Fibroblast of pulmonary artery (primary cell): ENCODE measurements at places on chromosomes 3 and 15.

DNA sequence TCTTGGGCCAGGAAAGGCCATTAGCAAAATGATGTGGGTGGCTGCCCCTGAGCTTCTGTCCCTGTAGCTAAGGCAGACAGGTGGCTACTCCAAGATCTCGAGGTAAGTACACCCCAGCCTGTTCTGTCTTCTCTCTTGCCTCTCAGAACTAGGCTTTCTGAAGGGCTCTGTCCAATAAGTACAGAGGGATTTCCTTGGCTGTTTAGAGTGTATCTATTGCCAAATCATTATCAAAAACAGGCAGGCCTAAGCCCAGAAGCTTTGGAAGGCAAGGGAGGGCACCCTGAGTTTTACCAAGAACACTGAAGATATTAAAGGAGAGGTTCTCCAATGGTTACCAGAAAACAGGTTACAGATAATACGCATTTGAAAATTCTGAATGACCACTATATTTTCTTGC, 156.6 kb downstream of the MYRIP start:
- DNase-seq: no peak

GRCh38 chr3:197521277-197522182, 34.2 kb downstream of the BDH1 start:
- no peak for DNase-seq

DNA sequence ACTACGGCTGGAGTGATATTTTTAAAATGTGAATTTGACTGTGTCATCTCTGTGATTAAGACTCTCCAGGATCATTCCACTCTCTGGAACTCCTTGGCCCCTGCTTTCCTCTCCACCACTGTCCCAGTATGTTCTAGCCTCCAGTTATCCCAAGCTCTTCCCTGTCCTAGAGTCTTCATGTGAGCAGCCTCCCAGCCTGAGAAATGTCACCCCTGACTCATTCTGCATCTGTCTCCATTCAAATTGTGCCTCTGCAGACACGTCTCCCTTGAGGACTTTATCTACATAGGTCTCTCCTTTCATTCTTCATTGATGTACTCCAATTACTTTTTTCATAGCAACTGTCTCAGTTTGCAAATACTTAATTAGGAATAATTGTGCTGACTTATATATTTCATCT, 317.7 kb upstream of the ADAMTS9 start:
- no peak for DNase-seq

DNA sequence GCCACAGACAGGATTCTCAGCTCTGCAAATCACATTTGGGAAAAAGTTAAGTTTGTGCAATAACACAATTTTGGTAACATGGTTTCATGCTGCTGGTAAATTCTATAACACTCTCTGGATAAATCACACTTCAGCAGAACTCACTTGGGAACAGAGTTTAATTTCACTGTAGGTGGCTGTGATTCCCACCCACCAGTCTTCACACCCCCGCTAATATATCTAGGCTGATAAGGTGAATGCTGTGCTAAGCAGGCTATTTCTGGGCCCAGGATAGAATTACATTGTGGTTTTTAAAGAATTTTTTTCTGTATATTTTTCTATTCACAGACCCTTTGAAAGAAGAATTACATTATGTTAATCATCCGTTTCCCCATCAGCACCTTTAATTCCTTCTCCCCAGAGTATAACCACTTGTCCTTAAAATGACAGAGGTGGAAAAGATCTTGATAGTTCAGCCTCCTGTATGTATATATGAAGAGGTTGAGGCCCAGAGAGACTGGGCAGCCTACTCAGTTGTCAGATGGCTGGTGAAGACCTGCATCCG, 22.9 kb downstream of the MAP2K1 start:
- DNase-seq: no peak

GRCh38 chr15:83115410-83115809, 8.0 kb downstream of the TM6SF1 start:
- DNase-seq: no peak

DNA sequence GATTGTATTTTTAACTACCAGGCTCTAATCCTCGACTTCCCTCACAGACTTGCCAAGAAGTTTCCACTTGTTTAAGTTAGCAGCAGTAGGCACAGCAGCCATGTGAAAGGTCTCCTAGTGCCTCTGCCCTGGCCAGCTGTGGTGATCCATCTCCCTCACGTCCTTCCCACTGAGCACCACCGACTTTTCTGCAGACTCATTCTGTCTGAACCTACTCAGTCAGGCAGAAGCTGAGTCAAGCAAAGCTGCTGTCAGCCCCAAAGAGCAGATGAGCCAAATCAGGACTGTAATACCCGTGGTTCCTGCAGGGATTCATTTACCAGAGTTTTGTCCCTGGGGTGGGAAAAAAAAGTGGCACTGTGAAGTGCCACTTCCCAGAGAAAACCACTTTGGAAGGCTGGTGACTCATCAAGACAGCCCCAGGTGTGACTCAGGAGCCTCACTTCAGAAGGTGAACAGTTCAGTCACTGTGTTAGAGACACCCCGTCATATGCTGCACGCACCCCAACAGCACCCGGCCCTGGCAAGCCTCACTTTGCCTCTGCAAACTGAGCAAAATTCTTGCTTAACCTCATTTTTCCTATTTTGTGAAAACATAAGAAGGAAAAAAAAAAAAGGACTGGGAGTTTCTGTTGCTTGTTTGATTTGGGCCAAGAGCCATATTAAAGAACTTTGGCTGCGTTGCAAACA, 76.0 kb downstream of the WWTR1 start:
- DNase-seq: peak; percentile 75

- no peak for DNase-seq
These were observed 22.5 kb downstream of the PLCL2 start for GRCh38 chr3:16907243-16907642.

DNA sequence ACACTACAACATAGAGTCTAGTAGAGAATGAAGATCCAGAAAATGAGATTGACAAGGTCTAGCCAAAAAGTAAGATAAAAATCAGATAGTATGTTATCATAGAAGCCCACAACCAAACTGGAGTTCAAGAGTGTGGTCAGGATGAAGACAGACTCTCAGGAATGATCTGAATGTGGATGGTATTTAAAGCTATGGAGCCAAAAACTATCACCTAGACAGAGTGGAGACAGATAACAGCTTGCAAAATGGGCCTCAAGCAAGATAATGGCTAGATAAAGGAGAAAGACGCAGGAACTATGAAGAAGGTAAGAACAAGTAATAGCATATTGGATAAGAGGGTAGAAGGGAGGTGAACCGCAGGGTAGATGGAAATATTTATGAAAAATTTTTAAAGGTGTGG, 35.4 kb downstream of the ZMAT3 start:
- DNase-seq: no peak

DNA sequence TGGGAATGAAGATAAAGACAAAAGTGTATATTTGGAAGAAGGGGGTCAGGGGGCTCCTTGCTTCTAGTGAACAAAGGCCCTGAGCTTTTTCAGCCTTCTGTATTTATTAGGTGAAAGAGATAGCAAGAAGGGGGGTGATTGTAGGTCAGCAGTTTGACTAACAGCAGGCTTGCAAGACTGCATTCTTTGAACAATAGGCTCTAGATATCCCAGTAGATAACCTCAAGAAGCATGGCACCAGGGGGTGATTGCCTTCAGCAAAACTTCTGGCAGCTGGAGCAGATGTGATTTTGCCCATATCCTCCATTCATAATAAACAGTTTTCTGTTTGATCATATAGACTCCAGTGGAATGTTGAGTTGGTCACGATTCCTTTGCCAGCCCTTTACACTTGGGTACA, 31.7 kb upstream of the GOLIM4 start:
- DNase-seq: no peak

GRCh38 chr3:82462977-82463376, 701.5 kb upstream of the GBE1 start:
- DNase-seq: no peak

GRCh38 chr3:90035643-90036042, 928.2 kb downstream of the EPHA3 start:
- peak; percentile 3 for DNase-seq

DNA sequence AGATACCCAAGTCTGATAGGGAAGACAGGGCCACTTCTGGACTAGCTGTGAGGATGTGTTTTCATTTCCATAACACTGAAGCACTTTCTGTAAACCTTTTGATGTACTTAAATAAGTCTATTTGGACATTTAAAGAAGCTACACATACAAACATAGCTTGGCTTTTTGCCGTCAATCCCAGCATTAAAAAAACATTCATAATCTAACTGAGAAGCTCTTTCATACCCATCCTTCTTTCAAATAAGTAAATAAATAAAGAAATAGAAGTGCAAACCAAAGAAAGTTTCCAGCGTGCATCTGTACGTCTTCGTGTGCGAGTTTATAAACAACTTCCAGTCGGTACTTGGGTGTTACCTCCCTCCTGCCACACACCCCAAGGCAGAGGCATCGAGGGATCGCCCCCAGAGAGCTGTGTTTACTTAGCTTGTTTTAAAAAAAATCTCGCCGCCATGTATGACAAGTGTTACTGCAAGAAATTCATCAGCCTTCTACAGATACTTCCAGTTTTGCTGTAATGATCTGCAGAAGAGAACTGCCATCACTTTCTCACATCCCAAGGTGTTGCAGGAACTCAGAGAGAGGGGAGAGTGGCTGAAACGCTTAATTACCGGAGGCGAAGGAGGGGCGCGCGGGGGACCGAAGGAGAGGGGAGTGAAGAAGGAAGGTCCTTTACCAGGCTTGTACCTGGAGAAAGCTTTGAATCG, 9.0 kb upstream of the MEIS2 start:
- no peak for DNase-seq

DNA sequence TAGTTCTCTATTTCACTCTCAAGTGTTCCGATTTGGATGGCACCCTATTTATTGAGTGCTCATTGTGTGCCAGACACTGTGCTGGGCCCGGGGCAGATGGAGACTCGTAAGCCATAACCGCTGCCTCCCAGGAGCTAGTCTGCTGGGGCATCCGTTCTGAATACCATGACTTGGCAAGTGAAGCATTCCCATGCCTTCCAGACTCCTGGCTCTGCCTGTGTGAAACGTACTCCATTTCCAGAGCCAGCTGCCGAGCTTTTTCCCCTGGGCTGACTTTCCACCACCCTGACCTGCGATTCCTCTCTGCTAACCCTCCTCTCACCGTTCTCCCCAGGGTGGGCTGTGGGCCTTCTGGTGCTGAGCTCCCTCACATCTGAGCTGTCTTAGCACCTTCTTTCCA, 303.1 kb upstream of the CTDSPL start:
- no peak for DNase-seq

DNA sequence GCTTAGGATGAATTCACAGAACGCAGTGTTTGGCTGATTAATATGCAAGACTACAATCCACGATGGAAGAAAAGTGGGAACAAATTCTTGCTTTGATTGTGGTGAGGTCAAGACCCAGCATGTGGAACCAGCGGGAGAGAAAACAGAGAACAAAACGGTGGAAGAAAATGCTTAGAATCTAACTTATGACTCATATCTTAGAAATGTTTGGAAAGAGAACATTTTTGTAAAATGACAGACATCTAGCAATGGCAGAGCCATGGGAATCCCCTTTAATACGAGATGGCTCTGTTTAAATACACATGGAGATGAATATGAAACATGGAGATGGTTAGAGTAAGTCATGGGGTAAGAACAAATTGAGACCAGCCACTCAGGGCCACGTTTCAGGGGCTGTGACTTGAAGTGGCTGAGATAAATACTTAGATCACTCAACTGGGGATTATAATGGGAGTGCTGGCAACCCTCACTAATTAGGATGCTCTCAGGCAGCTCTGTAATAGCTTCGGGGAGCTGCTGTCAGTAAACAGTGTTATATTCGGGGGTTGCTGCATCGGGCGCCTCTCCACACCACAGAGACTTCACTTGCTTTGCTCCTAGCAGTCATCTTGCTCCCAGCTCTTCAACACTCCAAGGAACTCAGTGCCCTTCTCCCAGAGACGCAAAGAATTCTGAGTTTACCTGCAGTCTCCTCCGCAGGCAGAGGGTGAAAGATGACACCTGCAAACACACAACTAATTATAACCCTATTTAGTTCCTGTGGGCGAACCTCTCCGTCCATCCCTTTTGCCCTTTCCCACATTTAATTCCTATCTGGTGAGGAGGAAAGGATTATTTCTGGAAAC, 68.0 kb upstream of the ONECUT1 start:
- no peak for DNase-seq

DNA sequence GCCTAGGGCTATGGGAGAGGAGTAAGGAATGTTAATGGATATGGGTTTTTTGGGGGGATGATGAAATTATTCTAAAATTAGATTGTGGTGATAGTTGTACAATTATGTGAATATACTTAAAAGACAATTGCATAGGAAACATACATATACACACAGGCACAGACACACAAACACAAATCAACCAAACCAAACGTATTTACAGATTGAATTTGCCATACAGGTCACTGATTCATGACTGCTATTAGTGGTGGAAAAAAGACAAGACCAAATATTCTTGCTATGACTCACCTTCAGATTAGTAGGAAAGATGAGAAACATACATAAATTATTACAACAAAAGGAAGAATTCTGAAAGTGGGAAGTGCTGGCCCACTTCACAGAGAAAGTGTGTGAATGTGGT, 85.3 kb downstream of the C3orf38 start:
- DNase-seq: peak; percentile 23

DNA sequence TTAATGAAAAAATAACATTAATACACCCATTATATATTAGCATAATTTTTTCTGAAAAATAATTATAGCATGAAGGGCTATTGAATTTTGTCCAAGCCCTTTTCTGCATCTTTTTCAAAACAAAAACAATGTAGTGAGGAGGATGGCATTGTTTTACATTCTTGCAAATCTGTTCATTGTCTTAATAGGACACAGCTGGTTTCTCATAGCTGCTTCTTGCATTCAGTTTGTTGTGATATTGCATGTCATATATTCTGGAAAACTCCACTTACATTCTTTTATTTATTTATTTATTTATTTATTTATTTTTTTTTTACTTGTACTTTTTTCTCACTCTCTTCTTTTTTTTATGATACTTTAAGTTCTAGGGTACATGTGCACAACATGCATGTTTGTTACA, 107.4 kb downstream of the NR1D2 start:
- DNase-seq: no peak

DNA sequence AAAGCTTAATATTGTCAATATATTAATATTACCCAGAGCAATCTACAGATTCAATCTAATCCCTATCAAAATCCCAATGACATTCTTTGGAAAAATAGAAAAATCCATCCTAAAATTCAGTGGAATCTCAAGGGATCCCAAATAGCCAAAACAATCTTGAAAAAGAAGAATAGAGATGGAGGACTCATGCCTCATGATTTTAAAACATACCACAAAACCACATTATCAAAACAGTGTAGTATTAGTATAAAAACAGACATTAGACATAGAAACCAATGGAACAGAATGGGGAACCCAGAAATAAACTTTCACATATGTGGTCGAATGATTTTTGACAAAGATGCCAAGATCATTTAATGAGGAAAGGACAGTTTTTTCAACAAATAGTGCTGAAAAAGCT, 14.6 kb downstream of the NEK4 start:
- DNase-seq: no peak
